ENCODE measurements at places on chromosomes 3 and 15.

DNA sequence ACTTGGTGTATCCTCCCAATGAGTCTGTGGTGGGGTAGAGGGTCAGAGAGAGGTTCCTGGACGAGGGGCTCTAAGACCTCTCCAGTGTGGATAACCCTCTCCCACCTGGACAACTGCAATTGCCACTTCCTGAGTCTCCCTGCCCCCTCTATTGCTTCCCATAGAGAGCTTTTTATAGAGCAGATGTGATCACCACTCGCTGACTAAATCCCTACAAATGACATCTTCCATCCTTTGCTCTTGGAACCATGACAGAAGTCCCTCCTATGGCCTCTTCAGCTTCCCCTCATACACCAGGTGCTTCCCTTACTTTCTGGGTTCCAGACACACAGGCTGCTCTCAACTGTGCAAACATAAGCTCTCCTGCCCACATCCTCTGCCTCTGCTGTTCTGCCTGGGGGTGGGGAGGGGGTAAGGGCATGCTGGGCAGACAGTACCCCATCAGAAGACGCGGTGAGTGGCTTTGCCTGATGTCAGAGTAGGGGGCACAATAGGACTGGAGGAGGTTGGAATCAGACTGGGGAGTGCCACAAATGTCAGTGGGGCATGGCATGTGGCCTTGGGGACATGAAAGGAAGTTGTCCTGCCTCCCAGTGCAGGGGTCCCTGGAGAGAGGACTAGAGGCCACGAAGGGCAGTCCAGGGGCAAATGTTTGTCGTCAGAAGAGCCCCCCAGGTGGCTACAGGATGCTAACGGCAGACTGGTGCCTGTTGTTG is 15.2 kb downstream of the ITIH3 start:
- DNase-seq, result no peak

DNA sequence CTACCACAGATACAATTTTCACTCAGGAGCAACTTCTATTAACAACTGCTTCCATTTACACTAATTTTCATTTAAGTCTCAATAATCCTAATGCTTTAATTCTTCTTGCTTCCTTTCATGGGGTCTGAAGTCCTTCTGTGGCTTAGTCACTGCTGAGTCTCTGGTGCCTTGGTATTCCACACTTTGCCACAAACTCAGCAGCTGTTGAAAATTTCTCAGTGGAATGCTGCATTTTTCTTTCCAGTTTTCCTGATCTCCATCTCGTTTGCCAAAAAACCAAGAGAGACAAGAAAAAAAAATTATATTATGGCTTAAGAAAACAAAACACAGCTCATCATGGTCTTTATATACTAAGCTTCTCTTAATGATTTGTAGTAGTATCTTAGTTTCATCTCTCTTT is 269.2 kb upstream of the AZI2 start:
- DNase-seq, result no peak

DNA sequence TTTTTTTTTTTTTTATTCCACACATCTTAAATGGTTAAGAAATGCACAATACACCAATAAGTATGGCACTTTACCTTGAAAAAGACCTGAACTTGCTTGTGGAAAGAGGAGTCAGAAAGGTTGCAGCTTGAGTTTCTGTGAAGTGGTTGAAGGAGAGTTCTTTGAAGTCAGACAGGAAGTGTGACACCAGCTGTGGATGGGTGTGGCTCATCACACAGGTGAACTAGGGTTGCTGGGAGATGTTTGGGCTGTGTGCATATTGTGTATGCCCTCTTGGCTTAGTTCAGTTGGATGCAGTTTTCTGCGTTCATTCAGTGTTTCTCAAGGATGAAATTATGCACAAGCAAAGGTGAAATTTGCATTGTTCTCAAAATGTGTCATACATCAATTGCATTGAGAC is 6.3 kb downstream of the AEN start:
- DNase-seq, result no peak

DNA sequence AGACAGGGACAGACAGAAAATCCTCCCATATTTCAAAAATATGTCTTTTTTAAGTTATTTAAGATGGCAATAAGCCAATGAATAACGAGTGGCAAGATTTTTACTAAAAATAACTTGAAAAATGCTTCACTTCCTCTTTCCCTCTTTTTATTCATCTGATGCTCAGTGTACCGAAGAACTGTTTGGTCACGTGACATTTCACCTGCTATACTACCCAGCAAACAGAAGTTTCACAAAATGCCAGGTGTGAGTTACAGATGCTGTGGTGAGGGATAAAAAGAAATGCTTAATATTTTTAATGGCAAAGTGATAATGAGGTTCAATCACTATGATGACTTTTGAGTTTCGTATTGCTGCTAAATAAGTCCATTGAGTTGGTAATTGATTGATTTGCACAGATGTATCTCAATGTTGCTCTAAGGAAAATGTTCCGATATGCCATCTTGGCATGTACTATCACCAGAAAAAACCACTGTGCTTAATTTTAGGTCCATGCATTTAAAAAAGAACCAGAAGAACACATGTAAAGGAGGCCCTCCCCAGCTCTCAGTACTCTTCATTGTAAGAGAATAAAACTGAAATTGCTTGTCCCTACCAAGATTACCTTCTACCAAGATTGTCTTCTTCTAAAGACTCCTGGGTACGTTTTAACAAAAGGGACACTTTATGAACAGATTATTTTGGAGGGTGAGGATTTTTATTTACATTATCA is 26.0 kb upstream of the SEC62 start:
- DNase-seq, result no peak

- no peak for DNase-seq
Measured at GRCh38 chr3:25297667-25298585, 130.1 kb upstream of the RARB start.

GRCh38 chr3:72036899-72037298 is 252.0 kb upstream of the PROK2 start:
- DNase-seq, result no peak

DNA sequence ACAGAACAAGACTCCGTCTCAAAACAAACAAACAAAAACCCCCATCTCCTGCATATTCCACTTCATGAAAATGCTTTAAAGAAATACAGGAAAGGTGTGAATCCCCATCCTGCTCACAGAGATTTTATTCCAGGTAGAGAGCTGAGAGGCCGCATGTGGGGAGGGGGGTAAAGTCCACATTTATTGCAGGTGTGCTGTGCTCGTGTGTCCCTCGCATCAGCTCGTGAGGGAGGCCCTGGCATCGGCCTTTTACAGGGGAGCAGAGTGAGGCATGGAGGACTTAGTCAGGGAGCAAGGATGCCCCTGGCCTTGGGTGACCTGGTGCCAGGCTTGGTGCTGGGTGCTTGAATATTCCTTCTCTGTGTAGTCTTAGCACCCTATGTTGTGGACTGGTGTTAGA is 413.5 kb upstream of the C2CD4B start:
- no peak for DNase-seq

GRCh38 chr15:49715211-49715610 is 94.4 kb downstream of the DTWD1 start:
- no peak for DNase-seq

GRCh38 chr3:138051947-138052802 is 42.2 kb downstream of the CLDN18 start:
- no peak for DNase-seq

DNA sequence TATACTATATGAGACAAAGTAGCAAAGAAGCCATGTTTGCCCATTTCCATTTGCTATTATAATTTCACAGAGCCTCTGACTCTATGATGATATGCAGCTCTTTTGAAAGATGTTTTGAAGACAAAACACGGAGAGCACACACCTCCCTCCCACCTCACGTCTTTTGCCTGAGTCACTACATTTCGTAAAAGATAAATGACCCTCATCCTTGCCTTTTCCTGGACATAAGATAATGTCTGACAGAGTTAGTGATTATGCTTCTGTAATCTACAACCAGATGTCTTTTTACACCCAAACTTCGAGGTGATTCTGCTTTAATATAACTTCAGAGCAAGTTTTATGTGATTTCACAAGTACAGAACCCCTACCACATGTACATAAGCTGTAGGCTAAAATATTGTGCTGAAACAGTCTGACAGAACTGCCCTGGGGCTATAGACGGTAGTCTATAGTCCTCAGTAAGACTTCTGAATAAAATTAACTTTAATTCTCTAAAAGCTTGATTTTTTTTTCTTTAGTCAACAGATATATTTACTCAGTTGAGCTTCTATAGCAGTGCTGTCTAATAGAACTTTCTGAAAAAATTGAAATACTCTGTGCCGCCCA is 99.9 kb downstream of the CD200R1L start:
- DNase-seq, result no peak

DNA sequence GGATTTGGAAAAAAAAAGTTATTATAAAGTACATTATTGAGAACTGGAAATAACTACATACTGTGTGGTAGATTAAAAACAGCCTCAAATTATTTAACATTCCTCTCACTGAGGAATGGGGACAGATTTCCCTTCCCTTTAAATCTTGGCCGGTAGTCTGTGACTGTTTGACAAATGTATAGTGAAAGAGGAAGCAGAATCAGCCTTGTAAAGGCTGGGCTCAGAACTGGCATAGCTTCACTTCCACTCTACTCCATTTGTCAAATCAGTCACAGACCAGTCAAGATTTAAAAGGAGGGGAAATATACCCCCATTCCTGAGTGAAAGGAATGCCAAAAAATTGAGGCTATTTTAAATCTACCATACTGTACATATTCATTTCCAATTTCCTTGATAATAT is 18.2 kb upstream of the B4GALT4 start:
- DNase-seq, result no peak

DNA sequence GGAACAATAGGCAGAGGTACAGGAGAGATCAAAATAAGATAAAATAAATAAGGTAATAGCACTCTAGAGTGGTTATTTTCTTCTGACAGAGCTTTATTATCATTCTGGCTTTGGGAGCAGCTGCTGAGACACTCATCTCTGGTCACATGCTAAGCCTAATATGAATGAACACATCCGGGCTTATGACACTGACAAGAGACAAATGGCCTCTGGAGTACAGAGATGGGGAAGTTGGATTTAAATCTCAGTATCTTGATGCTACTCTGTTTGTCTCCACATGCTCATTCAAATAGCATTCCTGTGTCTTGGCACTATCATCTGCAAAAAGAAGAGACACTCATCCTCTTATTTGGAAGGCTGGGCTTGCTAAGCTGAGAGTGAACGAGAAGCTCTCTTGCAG is 55.6 kb downstream of the TMEM45A start:
- no peak for DNase-seq

GRCh38 chr3:180306691-180307090 is 270.0 kb upstream of the PEX5L start:
- no peak for DNase-seq

- DNase-seq, result no peak
Measured at GRCh38 chr15:44641651-44642050, 21.8 kb downstream of the SPG11 start.

DNA sequence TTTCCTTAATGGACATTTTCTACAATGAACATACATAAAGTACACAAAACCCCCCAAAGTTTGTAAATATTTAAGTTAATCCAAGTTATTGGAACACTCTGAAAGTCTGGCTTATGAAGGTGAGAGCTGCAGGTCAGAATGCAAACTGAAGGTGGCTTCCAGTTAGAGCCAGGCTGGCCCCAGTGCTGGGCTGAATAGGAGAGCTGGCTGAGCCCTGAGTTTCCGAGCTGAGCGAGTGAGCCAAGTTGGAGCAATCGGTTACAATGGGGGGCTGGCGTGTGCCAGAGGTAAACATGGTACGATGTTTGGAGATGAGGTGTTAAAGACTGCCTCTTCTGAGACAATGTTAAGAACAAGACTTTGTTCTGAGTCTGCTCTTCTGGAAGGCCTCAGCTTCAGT is 230.8 kb upstream of the MCTP2 start:
- DNase-seq, result no peak

DNA sequence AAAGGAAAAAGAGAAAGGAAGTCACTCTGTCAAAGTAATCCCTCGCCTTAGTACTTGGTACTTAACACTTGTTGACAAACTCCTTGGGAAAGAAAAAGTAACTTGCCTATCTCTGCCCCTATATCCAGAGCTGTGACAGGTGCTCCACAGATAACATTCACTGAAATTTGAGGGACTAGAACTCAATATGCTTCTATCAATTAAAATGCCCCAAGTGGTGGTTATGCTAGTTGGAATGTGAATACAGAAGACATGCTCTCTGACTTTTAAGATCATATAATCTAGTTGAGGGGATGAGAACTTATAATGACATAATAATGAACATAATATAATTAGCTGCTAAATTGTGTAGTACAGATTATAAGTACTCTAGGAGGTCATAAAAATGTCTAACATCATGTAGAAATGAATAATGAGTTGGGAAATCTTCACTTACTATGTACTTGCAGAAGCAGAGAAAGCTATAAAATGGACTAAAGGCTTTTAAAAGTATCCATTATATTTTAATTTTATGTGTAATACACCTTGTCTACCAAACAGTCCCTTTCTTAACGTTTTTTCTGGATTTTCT is 153.1 kb upstream of the CCDC54 start:
- no peak for DNase-seq

- DNase-seq, result no peak
Measured at GRCh38 chr3:99087277-99087676, 185.8 kb upstream of the DCBLD2 start.

- no peak for DNase-seq
Measured at GRCh38 chr3:169573148-169573547, 90.4 kb downstream of the MECOM start.

DNA sequence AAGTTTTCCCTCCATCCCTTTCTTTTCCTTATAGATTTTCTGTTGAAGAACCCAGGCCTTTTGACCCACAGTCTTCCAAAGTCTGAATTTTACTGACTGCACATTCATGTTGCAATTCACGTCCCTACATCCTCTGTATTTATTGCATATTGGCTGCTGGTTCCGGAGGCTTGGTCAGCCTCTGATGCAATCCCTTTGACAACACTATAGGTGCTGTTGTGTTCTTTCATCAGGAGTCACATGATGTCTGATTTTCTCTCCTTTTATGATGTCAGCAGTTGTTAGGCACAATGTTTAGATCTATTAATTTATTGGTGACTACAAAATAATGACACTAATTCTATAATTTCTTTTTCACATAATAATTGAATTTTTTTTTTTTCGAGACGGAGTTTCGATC is 8.7 kb downstream of the CYP1A1 start:
- no peak for DNase-seq

GRCh38 chr3:16907243-16907642 is 22.5 kb downstream of the PLCL2 start:
- no peak for DNase-seq

DNA sequence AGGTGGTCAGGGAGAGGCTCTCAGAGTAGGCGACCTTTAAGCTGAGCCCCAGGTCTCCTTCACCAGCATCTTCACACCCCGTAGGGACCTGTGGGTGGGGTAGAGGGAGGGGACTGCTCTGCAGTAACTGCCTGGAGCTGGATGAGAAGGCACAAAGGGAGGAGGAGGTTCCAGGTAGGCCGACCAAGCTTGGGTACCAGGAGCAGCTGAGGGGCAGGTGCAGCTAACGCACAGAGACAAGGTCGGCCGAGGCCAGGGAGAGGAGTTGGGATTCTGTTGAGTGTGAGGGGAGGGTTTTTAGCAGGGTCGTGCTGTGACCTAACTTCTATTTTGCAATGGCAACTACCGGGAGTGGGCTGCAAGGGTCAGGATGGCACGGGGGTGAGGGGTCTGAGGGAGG is 5.9 kb upstream of the GRIP2 start:
- no peak for DNase-seq

DNA sequence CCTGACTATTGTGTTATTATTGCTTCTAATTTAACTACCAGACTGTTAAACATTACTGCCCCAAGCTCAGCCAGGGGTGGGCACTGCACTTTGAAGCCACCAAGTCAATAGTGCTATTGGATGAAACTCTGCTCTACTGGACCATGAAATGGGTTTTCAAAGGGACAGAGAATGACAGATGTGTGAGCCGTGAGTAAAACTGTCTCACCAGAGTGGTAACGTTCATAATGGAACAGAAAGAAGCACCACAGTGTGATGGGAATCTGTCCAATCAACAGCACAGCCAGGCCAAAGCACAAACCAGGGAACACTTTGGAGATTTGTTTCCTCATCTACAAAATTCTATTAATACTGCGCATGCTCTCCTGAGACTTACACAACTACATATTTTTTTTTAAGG is 171.8 kb upstream of the LPP start:
- no peak for DNase-seq
